SK-N-SH treated with all-trans-retinoic acid at 6 μM for 48 hours (cell line): ENCODE measurements at places on chromosomes 16 and 17.

- ATAC-seq: no peak
Measured at GRCh38 chr17:71142333-71142732, 973.0 kb downstream of the KCNJ2 start.

- peak; percentile 81 for ATAC-seq
Measured at GRCh38 chr17:42843358-42843934, 934 bp upstream of the AOC2 start.

GRCh38 chr16:35751191-35751941 lies 2292.0 kb downstream of the TP53TG3F start:
- ATAC-seq: no peak

- peak; percentile 24 for ATAC-seq
Measured at GRCh38 chr17:64156670-64157069, 26.7 kb upstream of the ERN1 start.

DNA sequence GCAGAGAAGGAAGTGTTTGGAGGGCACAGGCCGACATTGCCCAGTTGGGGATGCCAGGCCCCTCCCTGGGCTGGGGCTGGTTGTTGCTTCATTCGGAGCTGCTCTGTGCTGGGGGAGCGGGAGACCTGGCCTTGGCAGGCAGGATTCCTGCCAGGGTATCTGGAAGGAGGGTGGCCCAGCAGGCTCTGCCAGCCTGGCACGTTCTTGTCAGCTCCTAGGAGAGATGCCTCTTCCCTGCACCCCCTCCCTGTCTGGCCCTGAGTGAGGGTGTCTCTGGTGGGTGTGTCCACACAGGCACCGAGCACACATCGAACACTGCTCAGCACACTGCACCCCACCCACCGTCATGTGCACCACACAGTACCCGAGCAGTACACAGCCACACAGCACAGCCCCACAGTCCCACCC lies 35.2 kb downstream of the ARHGAP23 start:
- ATAC-seq: no peak

GRCh38 chr17:58172369-58173071 lies 5.7 kb downstream of the OR4D2 start:
- ATAC-seq: peak; percentile 77

- peak; percentile 55 for ATAC-seq
Measured at GRCh38 chr17:14926526-14927122, 338.5 kb downstream of the PMP22 start.

DNA sequence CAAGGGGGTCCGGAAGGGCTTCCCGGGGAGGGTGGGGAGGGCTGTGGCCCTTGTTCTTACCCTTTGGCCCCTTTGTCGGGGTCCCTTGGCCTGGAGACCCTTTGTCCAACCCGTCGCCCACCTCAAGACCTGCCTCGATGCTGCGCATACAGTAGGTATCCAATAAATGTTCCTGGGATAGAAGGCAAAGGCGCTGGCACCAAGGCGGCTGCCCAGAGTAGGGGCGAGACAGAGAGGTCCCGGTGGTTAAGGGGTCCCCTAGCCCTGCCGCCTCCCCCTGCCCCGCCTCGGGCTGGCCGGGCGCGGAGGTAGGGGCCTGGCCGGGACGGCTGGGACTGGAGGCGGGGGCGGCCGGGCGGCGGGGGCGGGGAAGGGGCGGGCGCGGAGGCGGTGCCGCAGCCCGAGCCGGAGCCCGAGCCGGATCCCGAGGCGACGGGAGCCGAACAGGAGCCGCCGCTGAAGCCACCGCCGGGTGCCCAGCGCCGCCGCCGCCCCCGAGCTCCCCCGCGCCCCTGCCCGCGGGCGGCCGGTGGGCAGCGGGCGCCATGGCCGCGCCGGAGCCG lies at the start of gene NHERF2:
Gene NHERF2 (plus strand): TSS at position 442 of the 563 bp plus-strand sequence. CDS start 104 bp downstream, at position 546.
- ATAC-seq: peak; percentile 4; the same call in 1 of the 3 replicates

- ATAC-seq: no peak
Measured at GRCh38 chr17:56830726-56831368, 2.9 kb downstream of the C17orf67 start.

DNA sequence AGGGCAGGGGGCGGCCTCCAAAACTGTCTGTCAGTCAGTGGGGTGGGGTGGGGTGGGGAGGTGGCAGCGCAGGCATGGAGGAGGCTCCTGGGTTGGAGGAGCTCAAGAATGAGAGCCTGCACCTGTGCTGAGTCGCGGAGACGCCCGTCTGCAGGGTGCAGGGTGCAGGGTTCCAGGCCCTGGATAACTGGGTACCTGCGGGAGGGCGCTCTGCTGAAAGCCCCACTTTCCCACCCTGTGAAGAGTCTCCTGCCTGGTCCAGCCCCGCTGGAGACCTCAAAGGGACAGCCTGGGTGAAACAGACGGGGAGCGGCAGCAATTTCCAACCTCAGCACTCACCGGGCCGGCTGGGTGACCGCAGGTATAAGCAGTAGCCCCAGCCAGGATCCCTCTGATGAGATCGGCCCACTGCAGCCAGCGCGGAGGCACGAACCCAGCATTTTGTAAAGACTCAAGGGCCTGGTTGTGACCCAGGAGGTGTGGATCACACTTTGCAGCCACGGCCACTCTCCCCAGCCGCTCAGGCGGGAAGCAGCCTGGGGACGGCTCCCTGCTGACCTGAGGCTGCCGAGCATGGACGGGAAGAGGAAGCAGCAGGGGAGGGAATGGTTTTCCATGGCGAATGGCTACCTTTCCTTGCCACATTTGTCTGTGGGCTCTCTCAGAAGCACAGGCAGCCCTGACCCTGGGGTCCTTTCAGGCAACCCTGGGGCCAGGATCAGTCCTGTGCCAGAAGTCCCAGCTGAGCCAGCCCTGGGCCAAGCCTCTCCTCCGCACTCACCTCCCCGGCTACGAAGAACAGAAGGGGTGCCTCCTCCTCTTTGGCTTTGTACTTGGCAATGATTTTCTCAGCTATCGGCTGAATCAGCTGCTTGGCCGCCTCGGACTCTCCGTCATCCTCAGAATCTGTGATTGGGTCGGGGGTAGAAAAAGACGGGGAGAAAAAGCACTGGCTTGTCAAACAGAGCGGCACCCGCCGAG lies 21.0 kb downstream of the MRM3 start:
- no peak for ATAC-seq

DNA sequence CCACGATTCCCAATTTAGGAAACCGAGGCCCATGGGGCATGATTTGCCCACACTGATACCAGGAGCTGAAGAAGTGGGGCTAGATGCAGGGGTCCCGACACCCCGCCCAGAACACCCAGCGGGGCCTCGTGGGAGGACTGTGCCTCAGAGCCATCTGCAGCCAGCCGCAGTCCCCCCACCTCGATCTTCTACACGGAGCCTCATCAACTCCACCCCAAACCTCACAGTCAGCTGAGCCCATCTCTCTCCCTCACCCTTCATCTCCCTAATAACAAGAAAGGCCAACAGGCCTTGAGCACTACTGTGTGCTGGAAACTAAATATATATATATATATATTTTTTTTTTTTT lies 4.2 kb downstream of the ITGAE start:
- no peak for ATAC-seq

DNA sequence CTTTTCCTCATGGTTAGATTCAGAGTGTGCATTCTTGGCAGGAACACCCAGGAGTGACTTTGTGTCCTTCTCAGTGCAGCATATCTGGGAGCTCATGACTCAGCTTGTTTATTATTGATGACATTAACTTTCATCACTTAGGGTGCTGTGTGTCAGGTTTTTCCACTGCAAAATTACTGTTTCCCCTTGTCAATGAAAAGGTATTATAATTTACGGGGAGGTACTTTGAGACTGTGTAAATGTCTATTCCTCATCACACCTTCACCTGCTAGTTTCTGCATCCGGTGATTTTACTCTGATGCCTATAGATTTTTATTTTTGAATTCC lies 50.5 kb downstream of the WWP2 start:
- no peak; the same call in 2 of the 3 replicates for ATAC-seq

GRCh38 chr17:63997341-63998048 lies 656 bp upstream of the PRR29 start:
- no peak for ATAC-seq

GRCh38 chr17:33335491-33336173 lies 42.5 kb upstream of the ASIC2 start:
- ATAC-seq: no peak

DNA sequence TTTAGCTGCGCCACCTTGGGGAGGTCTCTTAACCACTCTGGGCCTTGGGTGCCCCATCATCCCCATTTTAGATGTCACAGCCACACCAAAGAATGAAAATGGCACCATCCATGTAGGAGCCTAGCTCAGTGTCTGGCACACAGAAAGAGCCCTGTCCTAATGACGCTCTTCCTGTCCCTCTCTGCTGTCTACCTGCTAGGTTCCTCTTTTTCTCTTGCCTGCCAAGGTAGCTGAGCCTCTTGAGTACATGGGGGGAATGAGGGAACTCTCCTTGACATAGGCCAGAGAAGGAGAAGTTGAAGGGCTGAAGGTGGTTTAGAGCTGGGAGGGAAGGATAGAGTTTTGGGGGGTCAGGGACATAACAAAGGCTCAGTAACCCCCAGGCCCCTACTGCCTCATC lies 1.8 kb downstream of the RUNDC3A start:
- ATAC-seq: no peak

DNA sequence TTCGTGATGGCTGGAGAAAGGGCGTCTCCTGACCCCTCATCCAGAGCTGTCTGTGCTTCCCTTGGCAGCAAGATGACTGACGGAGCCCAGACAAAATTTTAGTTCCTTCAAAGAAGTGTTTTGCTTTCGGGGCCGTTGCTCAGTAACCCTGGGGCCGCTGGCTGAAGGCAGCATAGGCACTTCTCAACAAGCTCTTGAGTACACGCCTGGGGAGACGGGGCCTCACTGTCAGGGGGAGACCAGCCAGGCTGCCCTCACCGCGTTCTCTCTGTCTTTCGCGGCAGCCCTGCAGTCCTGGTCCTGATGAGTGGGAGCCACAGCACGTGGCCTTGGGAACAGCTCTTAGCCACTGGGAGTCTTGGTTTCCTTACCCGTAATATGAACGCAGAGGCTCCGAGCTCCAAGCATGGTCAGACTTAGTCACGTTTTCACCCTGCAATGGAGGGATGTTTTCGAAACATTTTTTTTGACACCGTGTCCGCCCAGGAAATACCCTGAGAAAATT lies 86.0 kb downstream of the IRF8 start:
- no peak for ATAC-seq

GRCh38 chr17:82668631-82669099 lies 20.4 kb upstream of the WDR45B start:
- ATAC-seq: peak; percentile 95

DNA sequence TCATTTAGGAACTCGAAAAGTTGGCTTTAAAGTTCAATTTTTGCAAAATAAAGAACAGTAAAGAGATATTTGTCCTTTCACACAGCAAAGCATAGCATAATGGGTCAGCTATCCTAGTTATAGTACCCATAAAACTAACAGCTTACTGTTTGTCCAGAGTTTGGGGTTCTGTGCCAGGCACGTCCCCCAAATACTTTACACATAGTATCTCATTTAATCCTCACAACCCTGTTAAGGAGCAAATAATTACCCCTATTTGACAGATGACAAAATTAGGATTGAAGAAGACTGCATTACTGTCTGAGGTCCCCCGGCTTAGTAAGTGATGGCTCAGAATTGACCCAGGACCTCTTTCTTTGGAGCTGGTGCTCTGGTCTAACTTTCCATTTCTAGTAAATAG lies 52.6 kb downstream of the MYO1D start:
- ATAC-seq: no peak

DNA sequence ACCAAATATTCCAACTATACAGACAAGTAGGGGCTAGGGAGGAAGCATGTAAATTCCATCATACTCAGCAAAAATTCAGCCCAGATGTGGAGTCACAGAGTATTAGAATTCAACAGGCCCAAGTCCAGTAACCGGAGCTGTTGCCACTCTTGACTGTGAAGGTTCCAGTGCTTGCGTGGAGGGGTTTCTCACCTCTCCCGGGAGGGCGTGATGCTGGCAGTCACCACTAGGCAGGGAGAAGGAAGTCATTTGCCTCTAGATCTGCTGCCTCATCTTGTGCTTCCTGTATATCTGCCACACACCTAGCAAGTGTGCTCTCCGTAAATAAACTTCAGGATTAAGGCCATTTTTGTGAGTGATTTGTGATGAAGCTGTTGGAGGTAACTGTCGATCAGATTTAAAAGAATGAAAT lies 1.0 kb upstream of the CKLF start:
- peak; percentile 25 for ATAC-seq
